ENCODE measurements at places on chromosomes 5 and 9.

DNA sequence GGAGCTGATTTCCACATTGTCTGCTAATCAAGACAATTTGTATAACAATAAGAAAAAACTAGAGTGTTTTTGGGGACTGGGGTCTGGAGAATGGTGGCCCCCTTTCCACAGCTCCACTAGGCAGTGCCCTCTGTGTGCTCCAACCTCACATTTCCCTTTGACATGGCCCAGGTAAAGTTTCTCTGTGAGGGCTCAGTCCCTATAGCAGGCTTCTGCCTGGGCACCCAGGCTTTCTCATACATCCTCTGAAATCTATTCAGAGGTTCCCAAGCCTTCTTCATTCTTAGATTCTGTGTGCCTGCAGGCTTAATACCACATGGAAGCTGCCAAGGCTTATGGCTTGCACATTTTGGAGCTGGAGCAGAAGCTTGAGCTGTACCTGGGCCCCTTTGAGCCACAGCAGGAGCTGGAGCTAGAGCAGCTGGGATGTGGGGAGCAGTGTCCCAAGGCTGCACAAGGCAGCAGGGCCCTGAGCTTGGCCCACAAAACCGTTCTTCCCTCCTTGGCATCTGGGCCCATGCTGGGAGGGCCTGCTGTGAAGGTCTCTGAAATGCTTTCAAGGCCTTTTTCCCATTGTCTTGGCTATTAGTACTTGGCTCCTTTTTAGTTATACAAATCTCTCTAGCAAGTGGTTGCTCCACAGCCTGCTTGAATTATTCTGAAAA lies 49.1 kb upstream of the VPS13A start:
- DNase-seq = no peak

- no peak for DNase-seq
Observed at GRCh38 chr9:89792189-89793123, 187.6 kb downstream of the GADD45G start.

- DNase-seq = no peak
Observed at GRCh38 chr5:151222790-151223446, 974 bp downstream of the CCDC69 start.

- DNase-seq = no peak
Observed at GRCh38 chr5:41510176-41510831, at the start of gene PLCXD3. TSS of gene PLCXD3 (minus strand) at chr5:41510601. CDS start at chr5:41510526, 75 bp downstream.

GRCh38 chr9:121508415-121508814 lies 8.8 kb upstream of the GGTA1 start:
- DNase-seq = peak; percentile 12

- no peak for DNase-seq
Observed at GRCh38 chr5:174688441-174689354, 35.7 kb upstream of the MSX2 start.

- DNase-seq = no peak
Observed at GRCh38 chr5:57358796-57359592, 123.6 kb downstream of the ACTBL2 start.

GRCh38 chr5:135120951-135121350 lies 86.9 kb upstream of the PITX1 start:
- DNase-seq = no peak

GRCh38 chr9:106156465-106156864 lies 462.1 kb downstream of the TMEM38B start:
- no peak for DNase-seq

- DNase-seq = no peak
Observed at GRCh38 chr5:945691-946551, 53.2 kb downstream of the TRIP13 start.

- peak; percentile 59 for DNase-seq
Observed at GRCh38 chr5:150765799-150766169, 7.0 kb upstream of the DCTN4 start.

DNA sequence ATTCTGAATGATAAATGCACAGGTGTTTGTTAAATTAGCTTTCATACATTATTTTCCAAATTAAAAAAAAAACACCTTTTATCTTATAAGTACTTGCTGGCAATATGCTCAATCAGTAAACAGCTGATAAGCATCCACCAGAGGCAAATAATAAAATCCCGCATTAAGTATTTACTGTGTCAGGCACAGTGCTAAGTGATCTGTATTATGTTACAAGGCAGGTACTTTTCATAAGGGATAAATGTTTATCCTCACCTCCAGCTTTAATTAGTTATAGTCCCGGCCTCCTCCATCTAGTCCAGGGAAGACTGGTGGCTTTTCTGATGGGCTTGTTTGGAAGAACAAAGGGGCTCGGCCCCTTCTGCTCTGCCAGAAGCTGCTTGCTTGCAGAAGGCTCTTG lies 40.1 kb downstream of the PFDN1 start:
- no peak for DNase-seq

DNA sequence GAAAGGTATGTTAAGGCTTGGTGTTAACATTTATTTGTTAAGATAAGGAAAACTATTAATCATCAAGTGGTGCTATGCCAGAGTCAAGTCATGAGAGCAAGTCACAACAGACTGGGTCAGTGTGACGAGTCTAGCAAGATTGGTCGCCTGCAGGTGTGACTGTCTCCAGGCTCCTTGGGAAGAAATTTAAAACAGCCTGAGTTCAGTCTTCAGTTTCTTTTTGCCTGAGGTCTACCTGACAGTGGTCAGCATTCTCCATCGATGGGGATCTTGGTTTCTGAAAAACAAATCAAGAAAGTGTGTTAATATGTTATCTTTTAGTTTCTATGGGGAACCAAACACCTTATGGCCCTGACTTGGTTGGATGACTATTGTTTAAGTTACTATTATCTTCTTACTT lies 56.3 kb downstream of the CETN3 start:
- DNase-seq = no peak

DNA sequence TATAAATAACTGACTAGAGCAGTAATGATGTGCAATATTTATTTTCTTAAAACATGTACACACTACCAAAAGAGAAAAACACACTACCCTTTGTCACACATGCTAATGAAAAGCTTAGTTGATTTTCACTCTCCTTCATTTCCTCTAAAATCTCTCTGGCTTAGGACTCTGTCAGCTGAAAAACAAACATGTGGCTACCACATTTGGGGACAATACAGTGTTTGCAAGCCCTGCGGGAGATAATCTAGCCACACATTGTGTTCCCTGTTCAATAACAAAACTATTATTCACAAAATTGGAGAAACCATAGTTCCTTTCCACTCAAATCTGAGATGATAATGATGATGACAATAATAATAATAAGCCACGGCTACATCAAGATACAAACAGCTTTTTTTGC lies 3.5 kb upstream of the LOX start:
- no peak for DNase-seq

DNA sequence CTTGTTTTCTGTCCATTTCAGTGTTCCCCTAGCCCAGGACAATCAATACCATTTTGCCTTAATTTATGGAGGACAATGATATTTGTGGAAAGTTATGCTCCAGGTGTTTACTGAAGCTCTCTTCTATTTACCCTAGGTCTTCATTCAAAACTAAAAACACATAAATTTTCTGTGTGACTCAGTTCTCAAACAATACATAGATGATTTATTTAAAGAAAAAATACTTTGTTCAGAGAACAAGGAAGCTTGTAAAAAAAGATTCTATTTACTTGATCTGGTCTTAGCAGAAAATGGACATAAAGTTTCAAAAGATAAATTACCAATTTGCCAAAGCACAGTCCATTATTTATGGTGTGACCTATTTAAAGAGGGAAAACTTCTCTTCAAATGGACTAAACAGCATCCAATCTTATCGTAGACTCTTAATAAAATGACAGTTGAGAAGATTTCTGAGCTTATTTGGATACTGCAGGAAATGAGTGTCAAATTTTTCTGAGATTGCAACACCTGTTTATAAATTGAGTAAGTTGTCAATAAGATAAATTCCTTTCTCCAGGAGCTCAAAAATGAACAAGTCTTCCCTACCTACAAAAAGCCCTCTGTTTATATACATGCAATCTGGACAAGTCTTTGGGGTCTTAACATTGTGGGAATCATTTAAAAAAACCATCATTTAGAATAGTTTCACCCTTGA lies 627.2 kb downstream of the PSAT1 start:
- no peak for DNase-seq

GRCh38 chr9:111922324-111923013 lies 25.9 kb downstream of the UGCG start:
- DNase-seq = no peak

GRCh38 chr5:54518818-54519508 lies 1.4 kb downstream of the SNX18 start:
- DNase-seq = no peak

DNA sequence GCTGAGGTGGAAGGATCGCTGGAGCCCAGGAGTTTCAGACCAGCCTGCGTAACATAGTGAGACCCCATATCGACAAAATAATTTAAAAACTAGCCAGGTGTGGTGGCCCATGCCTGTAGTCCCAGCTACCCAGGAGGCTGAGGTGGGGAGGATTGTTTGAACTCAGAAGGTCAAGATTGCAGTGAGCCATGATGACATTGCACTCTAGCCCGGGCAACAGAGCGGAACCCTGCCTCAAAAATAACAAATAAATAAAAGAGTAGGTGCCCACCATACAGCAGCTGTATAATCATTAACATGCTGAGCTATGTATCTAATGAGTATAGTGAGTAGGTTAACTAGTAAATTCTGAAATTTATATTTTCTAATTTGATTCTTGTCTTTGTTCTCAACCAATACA lies 11.0 kb upstream of the ATP6V0E1 start:
- DNase-seq = no peak

DNA sequence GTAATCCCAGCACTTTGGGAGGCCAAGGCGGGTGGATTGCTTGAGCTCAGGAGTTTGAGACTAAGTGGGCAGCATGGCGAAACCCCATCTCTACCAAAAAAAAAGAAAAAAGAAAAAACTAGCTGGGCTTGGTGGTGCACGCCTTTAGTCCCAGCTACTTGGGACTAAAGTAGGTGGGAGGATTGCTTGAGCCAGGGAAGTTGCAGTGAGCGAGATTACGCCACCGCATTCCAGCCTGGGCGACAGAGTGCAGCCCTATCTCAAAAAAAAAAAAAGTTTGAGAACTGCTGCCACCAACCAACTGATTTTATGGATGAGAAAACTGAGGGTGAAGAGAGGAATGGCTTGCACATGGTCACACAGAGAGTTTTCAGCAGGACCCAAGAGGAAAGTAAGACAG lies 175.1 kb downstream of the DOCK8 start:
- DNase-seq = no peak

- DNase-seq = no peak
Observed at GRCh38 chr9:118957585-118957984, 411.6 kb downstream of the BRINP1 start.

GRCh38 chr9:111161015-111161415 lies 122.7 kb upstream of the LPAR1 start:
- DNase-seq = peak; percentile 80

GRCh38 chr5:158616707-158617106 lies 483.0 kb downstream of the EBF1 start:
- DNase-seq = no peak

DNA sequence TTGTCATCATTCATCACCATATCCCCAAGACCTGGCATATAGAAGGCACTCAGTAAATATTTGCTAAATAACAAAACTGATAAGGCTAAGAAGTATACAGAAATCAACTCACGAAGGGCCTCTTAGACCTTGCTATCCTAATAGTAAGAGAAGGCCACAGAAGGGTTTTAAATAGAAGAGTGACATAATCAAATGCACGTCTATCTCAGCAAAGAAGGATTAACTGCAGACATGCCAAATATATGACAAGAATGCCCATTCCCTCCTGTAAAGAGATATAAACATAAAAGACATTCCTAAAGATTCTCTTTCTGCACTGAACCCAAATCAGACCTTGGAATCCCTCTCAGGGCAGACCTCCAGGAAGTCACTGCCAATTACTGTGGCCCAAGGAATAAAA lies 34.1 kb downstream of the ECPAS start:
- no peak for DNase-seq

DNA sequence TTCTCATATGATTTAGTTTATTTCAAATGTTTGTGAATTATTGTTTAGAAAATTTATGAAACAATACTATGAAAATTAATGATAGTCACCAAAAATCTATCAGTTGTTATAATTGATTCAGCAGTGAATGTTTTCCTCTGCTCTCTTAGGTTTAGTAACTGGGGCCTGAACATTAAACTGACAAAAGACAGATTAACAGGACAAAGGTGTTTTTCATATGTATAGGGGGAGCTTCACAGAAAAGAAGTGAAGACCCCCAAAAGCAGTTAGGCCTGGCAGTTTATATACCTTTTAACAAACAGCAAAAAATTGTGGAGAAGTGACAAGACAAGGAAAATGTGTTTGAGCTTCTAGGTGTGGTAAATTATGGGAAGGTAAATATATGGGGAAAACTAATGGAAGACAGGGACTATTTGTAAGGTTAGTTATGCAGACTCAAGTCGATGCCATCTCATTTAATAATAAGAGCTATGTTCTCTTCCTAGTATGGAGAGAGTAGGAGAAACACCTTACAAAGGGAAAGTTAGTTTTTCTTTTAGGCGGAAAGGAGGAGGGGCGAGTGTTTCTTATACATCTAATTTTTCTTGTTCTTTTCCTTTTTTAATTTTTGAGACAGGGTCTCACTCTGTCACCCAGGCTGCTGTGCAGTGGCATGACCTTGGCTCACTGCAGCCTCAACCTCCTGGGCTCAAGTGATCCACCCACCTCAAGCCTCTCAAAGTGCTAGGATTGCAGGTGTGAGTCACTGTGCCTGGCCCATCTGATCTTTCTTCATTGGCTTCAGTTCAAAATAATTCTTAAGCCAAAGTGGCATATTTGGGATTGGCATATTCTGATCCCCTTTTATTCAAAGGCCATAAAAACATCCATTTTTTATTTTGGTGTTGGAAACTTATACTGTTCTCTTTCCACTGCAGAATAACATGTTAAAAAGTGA lies 77.8 kb downstream of the C9orf153 start:
- no peak for DNase-seq

GRCh38 chr5:177329883-177330282 lies 18.2 kb upstream of the MXD3 start:
- DNase-seq = no peak

GRCh38 chr9:615756-616155 lies 225.7 kb upstream of the DMRT1 start:
- DNase-seq = no peak

Measured in suppressor macrophage treated with lipopolysaccharide for 4 hours (primary cell).